ENCODE measurements at places on chromosomes 1 and 21.

GRCh38 chr1:5189384-5189783 is 535.0 kb downstream of the AJAP1 start:
- DNase-seq = no peak

DNA sequence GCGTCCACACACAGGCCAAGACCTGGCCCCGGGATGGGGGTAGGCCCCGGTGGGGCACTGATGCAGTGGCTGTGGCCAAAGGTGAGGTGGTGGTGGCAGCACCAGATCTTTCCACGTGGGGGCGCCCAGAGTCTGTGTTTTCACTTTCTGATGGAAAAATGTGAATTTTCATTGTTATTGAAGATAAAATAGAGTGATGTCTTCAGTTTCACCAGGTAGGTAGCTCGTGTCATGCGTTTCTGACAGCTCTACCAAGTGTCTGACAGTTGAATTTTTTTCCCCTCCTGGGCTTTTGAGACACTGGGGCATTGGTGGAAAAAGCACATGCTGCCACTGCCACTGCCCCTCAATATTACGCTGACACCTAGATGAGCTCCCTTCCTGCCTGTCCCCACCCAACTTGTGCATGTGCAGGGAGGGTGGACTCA is 40.0 kb upstream of the MAGOH start:
- DNase-seq = no peak

GRCh38 chr1:933603-933940 is 9.8 kb downstream of the SAMD11 start:
- no peak for DNase-seq

GRCh38 chr1:982765-983436 is 1.0 kb upstream of the PERM1 start:
- no peak for DNase-seq

GRCh38 chr1:233587958-233588799 is 25.7 kb upstream of the KCNK1 start:
- no peak for DNase-seq

DNA sequence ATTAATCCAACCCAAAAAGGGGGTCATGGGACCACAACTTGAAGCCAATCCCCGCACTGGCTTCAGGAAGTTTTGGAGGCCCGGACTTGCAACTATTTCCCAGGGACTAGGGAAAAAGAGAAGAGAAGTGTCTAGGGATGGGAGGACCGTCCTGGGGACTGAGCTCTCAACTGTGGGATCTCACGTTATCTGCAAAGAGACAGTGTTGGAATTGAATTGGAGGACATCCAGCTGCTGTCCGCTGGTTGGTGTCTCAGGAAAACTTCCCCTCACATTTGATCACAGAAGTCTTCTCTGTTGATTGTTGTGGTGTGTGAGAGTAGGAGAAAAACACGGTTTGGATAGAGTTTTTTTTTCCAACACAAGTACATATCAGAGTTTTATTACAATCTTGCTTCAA is 46.2 kb upstream of the CITED4 start:
- DNase-seq = no peak

DNA sequence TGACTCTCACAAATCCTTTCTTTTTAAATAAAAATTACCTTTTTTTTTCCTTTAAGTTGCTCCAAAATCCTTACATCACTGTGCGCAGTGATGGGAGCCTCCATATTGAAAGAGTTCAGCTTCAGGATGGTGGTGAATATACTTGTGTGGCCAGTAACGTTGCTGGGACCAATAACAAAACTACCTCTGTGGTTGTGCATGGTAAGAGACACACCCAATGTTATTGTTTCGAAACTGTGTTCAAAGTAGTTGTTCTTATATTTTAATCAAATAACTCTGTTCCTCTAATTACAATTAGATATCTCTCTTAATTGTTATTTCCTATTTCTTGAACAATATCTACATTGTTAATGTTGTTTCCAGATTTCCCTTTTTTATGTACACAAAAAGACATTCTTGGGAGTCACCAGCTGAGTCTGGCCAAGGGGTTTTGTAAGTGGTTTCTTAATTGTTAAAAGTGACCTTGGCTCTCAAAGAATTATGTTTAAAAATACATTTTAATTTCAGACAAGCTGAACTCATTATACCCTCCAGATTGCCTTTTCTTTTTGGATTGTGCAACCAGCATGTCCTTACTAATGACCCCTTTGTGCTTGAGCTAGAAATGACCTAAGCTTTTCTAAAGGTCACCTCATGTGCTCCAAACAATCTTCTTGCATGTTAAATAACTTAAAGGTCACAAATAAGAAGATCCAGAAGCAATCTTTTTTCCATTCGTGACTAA is 250.1 kb downstream of the HMCN1 start:
- no peak for DNase-seq

Data from C1 segment of cervical spinal cord (tissue), 14 donors.